HuH-7 (cell line): ENCODE measurements at places on chromosomes 2 and 18.

DNA sequence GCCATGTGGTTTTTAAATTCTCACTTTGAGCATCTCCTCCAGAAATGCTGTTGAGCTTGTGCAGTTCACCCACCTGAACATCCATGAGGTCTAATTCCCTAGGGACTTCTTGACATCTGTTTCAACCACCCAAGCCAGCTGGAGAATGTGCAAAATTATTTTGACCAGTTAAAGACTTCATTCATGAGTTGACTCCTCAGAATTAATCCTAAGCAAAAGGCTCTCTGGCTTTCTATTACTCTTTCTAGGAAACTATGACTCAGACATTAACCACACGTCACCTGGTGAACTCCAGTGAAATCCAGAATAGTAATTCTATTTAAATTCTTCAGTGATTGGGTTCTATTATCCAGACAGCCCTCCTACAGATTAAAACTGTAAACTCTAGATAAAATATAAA is 247.5 kb downstream of the NBAS start:
- no peak for DNase-seq

DNA sequence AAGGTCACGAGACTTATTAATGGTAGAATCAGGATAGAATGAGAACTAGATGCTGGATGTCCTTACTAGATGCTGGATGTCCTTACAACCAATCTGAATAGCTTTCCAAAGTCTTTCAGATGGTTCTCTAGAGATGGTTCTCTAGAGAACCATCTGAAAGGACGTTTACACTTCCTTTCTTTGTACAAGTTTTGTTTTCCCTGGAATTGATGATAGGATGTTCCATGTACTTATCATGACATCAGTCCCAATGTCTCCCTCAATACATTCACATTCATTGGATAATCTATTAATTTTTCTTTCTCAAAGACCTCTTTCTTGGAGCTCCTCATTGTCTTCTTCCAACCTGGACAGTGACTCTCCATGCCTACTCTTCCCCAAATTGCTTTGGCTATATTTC is 28.2 kb upstream of the RUFY4 start:
- no peak for DNase-seq

- no peak for DNase-seq
Observed at GRCh38 chr2:207825045-207825954, 55.6 kb upstream of the FZD5 start.

DNA sequence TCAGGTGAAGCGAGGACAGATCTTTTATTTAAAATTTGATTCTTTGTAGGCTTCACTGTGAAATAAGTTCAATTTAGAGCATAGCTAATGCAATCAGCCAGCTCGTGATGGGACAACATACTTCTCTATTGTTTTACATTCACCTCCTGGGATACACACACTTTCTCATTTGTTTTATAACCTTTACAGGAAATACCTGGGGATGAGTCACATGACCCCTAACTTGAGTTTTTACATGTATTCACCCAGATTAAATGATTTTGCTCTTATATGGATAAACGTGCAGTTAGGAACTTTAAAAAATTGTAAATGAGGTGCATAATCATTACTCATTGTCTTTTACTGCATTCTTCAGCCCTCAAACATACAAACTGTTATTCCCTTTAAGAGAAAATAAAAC is 152.1 kb downstream of the NEDD4L start:
- no peak for DNase-seq

GRCh38 chr2:946073-946948 is 4.3 kb upstream of the SNTG2 start:
- no peak for DNase-seq

- DNase-seq, result no peak
Observed at GRCh38 chr2:199404841-199405240, 52.9 kb downstream of the SATB2 start.

GRCh38 chr18:22088029-22088428 is 81.4 kb upstream of the GATA6 start:
- DNase-seq, result no peak

DNA sequence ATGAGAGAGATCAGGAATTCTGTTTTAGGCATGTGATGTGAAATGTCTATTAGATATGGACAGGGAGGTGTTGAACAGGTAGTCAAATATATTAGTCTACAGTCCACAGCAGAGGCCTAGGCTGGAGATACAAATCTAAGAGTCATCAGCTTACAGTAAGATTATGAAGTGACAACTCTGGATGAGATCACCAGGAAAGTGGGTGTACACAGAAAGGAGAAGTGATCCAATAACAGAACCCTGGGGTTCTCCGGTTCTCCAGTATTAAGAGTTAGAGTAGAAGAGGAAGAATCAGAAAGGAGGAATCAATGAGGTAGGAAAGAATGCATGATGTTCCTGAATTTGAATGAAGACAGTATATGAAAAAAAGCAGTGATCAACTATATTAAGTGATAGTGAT is 362.3 kb downstream of the FIGN start:
- DNase-seq, result no peak

DNA sequence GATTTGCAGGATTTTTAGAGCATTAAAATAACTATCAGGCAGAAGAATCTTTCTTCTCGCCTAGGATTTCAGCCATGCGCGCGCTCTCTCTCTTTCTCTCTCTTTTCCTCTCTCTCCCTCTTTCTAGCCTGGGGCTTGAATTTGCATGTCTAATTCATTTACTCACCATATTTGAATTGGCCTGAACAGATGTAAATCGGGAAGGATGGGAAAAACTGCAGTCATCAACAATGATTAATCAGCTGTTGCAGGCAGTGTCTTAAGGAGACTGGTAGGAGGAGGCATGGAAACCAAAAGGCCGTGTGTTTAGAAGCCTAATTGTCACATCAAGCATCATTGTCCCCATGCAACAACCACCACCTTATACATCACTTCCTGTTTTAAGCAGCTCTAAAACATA is 137.0 kb downstream of the MEIS1 start:
- no peak for DNase-seq

- no peak for DNase-seq
Observed at GRCh38 chr2:143640826-143641225, 511.6 kb downstream of the ARHGAP15 start.

DNA sequence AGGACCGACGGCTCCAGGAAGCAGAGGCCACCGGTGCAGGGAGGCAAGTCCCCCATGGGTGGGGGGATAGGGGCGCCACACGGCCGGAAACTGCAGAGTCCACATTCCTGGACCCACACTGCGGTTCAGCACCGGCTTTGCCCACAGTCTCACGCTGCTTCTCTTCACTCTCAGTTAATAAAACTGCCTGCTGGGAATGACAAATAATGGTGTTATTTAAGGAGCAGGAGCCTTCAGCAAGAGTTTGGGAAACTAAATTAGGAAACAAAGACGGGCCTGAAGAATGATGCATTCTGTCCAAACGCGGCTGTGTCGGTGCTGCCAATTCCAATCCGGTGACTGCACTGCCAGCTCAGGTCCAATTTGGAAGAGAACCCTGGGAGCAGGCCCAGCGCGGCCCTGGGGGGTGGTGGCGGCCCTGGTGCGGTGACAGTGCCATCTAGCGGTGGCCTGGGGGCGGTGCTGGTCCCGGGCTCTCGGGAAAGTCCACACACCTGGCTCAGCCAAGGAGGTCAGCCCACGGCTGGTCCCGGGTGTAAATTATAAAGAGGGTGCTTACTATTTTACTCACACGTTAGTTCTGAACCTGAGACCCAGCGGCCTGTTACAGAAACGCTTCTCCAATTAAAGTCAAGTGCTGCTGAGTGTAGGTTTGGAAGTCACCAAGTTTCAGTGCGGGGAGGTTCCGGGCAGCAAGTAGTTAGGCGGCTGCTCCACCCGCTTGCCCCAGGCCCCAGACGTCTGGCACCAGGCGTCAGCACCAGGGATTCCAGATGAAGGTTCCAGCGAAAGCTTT is 73.1 kb upstream of the PXDN start:
- DNase-seq, result peak; percentile 78

DNA sequence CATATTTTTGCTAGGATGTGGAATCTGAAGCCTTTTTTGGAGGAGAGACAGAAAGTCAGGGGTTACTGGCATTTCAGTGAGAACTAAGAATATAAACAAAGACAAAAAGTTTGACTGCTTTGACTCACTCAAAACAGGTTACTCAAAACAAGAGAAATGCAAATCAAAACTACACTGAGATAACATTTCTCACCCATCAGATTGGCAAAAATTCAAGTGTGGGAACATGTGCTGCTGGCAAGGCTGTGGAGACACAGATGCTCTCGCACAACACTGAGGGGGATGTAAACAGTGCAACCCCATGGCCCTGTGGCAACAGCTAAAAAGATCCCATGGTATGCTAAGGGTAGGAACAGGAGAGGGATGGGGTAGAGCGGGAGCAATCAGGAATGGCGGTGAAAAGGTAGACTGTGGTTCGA is 86.6 kb downstream of the DTNB start:
- DNase-seq, result no peak

- DNase-seq, result no peak
Observed at GRCh38 chr18:23494992-23495391, 8.3 kb upstream of the RMC1 start.

DNA sequence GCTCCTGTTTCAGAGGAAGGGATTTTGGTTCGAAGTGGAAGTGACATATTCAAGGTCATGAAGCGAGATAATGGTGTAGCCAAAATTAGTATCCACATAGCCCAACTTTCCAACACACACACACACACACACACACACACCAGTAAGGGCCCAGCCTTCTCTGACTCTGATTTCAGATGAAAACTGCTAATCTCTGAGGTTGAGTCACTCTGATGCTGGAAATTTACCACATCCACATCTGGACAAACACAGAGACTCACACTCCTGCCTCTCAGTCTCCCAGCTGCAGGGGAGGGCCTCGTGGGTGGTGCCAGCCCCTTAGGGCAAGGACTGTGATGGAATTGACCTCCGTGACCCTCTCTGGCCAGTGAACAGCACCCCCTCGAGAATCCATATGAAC is 29.0 kb upstream of the SLC35F6 start:
- DNase-seq, result no peak

DNA sequence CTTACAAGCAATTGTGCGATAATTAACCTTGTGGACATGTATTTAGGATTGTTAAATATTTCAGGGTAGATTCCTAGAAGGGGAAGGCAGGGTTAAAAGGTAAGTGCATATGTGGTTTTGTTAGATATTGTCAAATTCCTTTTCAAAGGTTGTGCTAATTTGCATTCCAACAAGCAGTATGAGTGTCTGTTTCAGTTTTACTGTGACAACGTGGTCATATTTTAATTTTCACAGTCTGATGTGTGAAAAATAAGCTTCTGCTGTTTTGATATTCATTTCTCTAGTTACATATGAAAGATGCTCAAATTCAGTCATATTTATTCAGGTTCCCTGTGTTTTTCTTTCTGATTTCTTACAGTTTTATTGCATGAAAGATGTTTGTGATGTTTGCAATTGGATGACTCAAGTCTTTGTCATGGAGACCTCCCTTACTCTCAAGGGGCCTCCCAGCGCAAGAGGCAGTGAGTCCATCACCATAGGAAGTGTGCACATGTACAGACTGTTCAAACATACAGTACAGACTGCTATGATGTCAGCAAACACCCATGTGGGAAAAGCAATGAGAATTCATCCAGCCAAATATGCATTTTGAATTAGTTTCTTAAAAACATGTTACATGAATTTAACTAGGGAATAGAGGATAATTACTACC is 310.8 kb downstream of the GALR1 start:
- no peak for DNase-seq

DNA sequence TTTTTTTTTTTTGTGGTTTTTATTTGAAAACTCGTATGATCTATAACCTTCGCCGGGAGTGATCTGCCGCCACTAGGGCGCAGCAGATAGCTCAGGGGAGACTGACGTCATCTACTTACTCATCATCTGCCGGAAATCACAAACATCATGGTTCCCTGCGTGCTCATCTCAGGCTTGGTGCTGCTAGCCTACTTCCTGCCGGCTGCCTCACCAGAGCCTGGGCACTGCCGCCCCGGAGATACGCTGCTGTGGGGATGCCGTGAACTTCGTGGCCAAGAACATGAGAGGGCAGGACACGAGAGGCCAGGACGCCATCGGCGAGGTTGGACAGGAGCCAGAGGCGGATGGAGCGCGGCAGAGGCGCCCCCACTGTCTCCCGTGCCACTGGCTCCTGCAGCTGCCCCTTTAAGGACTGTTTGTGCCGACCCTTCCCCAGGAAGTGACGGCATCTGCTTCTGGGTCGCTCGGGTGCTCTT is 68.8 kb downstream of the DOK6 start:
- no peak for DNase-seq

DNA sequence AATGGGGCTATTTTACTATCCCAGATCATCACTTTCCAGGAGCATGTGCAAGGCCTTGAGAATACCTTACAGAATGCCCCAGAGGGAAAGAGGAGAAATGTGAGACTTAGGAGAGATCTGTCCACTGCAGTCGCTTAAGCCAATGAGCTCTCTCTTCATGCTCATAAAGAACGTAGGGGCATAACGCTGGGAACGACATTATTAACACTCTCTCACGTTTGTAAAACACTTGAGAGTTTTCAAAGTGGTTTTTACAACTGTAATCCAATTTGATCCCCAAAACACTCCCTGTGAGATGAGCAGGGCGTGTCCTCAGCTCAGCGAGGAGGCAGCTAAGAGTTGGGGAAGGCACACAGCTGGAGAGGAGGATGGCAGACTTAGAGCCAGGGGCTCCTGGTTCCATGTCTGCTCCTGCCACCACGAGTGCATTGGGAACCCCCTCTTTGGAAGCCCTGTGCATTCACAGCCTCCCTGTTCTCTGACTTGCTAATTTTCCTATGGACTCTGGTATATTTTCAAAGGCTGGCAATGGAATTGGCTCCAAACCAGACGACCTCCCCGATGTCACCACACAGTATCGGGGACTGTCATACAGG is 97.4 kb downstream of the PLB1 start:
- no peak for DNase-seq

DNA sequence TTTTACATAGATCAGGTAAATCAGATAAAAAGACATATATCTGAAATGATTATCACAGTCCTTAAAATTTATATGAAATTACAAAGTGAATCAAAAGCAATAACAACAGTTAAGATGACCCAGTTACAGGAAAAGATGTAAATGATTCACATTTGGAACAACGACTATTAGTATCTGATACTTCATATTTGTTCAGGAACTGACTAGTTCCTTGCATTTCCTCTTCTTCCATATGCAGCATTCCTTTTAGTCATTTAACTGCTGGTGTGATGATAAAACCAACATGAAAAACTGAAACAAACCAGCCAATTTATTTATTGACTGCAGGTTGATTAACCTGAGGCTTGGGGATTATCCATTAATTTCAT is 75.2 kb downstream of the RBMS1 start:
- DNase-seq, result no peak

DNA sequence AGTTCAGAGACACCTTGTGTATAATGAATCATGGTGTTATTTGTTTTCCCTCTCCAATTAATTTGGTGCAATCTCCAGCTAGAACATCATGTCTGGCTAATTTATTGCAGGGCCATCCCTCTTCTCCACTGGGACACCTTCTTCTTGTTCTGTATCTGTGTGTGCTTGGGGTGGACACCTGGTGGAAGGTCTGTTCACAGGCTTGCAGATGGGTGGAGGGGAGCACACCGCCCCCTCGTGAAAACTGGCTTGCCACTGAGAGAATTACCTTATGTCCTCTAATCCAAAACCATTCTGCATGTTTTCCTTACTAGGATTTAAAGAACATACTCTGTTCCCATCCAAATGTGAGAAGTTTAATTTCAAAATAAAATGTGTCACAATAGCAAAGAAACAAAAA is 1160.4 kb upstream of the ZEB2 start:
- no peak for DNase-seq

- DNase-seq, result no peak
Observed at GRCh38 chr18:53442415-53442783, 782.1 kb downstream of the MBD2 start.
